ENCODE measurements at places on chromosomes 7 and 10.

GRCh38 chr7:142873281-142873784 lies 12.2 kb downstream of the TRPV6 start:
- no peak for DNase-seq

DNA sequence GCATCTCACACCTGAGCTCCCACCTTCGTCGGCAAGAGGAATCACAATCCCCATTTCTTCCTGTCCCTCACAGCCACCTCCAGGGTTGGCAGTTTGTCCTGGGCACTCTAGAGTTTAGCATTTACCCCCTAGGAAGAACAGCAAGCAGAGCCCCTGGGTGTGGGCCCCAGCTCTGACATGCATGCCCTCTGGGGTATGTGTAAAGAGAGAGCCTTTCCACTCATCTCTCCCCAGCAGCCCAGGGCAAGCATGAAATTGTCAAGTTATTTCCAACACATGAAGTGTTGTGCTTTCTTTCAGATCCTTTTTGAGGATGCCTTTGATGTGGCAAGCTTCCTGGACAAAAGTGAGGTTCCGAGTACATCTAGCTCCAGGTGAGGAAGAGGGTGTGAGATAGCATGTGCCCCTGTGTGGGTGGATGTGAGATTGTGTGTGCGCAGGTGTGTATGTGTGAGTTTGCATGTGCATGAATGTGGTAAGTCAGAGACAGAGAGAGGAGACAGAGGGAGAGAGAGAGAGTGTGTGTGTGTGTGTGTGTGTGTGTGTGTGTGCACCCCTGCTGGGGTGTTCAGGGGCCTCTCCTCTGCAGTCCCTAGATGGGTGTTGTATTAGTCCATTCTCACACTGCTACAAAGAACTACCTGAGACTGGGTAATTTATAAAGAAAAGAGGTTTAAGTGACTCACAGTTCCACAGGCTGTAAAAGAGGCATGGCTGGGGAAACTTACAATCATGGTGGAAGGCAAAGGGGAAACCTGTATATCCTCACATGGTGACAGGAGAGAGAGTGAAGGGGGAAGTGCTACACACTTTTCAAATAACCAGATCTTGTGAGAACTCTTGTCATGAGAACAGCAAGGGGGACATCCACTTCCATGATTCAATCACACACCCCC lies 18.1 kb downstream of the STRA8 start:
- DNase-seq: no peak

DNA sequence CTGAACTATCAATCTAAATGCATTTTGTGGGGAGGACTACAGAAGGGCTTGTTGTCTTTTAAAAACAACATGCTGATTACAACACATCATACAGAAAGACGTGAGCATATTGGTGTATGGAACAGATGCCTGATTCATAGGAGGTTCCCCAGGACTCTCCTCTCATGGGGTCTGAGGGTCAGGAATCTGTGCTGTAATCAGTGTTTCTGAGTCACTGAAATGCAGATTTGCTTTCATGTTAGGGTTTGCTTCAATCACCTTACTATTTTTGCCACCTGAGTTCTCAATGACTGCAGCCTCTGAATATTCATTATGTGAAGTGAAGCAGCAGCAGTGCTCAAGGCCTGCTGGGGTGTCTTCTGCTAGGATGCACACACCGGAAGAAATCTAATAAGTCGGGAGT lies 550 bp upstream of the ANK3 start:
- DNase-seq: no peak

GRCh38 chr7:6205971-6206660 lies 66.3 kb downstream of the CYTH3 start:
- DNase-seq: no peak

DNA sequence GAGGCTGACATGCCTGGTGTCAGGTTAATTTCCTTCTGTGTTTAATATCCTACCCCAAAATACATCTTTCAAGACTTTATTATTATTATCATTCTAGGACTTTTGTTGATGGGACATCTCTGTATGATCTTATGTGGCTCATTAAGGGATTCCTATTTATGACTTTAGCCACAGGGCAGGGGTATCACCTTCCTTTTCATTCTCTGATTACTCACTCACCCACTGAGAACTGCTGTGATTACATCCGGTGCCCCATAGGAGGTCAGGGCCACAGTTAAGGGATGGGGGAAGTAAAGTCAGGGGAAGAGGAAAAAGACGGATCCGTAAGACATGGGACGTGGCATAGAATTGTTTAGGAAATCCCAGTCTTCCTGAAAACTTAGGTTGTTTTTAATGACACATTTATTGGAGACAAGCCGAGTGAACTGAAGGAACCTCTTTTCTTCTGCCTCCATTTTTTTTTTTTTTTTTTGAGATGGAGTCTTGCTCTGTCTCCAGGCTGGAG lies 61.0 kb upstream of the PITRM1 start:
- DNase-seq: no peak

GRCh38 chr7:89332026-89332425 lies 536.5 kb upstream of the TEX47 start:
- no peak for DNase-seq

DNA sequence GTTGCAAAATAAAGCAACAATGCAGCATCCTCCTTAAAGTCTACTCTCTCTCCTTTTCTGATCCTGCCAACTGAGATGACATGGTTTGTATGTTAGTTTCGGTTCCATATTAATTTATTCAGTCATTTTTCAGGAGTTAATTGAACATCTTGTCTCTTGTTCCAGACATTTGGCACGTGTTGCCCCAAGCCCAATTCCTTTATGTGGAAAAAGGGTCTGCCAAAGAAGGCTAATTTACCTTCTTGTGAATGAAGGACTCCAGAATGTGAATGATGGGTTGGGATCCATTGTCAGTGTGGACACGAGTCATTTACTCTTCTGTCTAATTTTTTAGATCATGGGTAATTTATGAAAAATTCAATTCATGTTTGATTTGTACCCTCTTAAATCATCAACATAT lies 350.9 kb upstream of the LRGUK start:
- DNase-seq: no peak

GRCh38 chr7:45940939-45941338 lies 19.9 kb upstream of the IGFBP3 start:
- DNase-seq: no peak

DNA sequence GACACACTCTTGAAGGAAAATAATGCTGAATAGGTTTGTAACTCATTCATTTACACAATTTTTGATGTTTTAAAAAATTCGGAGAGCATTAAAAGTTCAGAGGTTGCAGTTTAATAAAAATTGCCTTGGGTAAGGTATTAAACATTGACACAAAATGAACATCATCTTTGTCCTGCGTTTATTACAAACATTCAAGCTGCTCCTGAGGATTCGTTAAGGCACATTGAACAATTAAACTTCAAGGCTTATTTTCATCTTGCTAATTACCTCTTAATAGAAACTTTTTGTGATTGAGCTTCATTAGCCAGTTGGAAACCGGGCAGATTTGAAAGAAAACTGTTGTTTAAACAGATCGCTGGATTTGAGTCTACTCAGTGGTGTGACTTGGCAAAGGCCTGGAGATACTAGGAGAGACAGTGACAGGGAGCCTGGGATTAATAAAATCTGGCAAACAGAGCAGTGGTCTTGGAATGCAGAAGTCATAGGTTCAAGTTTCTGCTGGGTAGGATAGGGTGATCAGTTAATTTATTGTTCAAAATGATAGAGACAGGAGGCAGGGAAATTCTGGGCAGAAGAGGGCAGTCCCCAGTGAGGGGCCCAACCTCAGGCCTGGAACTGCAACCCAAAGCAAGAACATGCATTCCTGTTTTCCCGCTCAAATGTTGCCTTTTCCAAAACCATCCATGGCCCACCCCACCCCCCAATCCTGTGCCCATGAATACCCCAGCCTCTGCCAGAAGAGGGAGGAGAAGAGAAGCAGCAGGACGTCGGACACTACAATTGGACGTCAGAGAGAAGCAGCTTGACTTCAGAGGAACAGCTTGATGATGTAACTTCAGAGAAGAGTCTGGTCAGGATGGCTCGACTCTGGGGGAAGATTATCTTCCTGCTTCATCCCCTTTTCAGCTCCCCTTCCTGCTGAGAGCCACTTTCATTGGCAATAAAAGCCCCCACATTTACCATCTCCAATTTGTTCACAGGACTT lies 43.5 kb upstream of the SLC35G1 start:
- no peak for DNase-seq

DNA sequence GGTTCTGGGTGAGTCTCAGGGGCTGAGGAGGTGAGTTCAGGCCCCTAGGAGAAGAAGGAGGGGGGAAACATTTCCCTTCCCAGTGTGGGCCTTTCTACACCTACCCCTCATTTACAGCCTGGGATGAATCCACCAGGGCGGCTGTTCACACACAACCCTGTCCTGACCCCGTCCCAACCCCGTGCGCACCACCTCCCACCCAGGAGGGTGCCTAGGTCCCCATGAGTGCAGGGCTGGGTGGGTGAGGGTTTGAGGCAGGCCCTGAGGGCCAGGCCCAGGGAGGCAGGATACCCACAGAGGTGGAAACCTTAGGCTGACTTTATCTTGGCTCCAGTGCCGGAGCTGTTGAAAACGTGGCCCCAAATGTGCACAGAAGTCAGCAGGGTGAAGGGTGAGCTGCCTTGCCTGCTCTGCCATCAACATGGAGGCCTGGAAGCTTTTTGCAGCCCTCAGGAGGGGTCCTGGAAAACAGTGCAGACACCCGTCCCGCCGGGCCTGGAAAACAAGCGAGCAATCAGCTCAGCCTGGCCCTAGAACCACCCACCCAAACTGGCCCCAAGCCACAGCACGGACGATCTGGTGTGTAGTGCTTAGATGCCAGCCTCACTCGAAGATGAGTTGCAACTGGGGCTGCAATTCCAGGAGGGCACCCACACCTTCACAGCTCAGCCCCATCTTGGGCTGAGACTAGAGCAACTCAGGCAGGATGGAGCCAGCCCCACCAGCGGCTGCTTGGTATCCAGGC lies 9.3 kb upstream of the RET start:
- DNase-seq: no peak

DNA sequence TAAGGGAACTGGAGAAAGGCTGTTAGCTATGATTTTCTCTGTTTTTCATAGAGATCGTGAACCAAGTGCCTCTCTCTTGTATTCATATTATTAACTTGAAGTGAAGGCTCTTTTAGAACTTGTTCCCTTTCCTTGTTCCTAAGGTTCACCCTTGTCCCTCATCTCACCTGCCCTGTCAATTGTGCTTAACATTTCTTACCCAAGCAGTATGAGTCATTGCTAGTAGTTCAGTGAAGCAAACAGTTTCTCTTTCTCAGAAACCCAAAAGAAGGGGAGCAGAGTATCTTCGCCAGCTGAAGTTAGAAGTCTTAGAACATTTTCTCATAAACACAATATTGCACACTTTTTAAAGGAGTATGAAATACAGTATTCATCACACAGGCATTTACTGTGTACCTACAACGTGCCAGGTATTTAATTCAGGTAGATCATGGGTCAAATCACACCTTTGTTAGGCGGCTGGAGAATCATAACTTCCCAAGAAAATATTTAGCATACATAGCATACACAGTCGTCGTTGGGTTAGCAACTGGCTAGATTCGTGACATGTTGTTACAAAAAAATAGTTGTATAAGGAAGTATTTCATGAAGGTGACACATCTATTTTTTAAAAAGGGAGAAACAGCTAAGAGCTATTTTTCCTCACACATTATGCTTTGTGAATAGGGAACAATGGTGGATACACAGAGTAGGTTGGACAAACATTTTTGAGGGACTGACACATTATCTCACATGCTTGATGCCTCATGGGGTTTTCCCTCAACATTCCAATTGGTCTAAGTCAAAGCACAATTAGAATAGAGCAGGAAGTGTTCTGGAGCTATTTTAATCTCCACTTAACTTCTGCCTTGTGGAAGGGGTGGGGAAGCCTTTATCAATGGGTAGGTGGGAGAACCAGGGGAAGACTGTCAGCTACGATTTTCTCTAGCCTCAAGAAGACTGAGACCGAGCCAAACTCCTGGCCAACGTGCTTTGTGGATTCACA lies 13.2 kb downstream of the HDAC9 start:
- no peak for DNase-seq

- no peak for DNase-seq
Measured at GRCh38 chr10:121065330-121065729, 214.2 kb downstream of the WDR11 start.

- no peak for DNase-seq
Measured at GRCh38 chr10:74244097-74244685, 93.2 kb downstream of the ADK start.

DNA sequence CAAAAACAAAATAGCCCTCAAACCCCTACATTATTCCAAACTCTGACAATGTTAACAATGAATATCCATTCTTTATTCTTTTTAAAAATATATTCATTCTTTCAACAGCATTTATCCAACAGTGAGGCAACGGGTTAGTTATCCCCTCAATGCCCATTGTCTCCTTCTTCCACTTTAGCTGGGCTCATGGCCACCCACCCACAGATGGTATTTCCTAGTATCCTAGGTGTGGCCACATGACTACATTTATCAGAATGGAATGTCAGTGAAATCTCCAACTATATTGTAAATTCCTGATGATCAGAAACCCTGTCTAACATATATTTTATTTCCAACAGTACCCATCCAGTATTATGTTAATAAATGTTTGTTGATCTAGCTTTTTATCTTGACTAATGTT lies 13.6 kb downstream of the HOXA1 start:
- DNase-seq: no peak

DNA sequence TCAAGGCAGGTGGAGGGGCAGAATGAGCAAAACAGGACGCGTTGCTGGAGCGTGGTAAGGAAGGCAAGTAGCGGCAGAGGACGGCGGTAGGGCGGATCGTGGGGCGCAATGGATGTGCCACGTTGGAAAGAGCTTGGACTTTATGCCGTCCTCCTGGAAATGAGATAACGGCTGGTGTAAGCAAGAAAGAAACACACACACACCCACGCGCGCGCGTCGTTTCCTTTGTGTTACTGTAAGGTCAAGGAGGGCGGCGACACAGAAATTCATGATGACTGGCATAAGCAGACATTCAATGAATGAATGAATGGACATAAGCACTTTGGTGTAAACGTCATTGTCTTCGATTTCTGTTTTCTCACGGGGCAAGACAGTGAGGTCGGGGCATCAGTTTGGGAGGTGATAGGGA lies 683 bp upstream of the ENTPD7 start:
- peak; percentile 45 for DNase-seq

- no peak for DNase-seq
Measured at GRCh38 chr10:33136781-33137180, 178.8 kb upstream of the ITGB1 start.

GRCh38 chr7:119908948-119909347 lies 364.0 kb upstream of the KCND2 start:
- no peak for DNase-seq

DNA sequence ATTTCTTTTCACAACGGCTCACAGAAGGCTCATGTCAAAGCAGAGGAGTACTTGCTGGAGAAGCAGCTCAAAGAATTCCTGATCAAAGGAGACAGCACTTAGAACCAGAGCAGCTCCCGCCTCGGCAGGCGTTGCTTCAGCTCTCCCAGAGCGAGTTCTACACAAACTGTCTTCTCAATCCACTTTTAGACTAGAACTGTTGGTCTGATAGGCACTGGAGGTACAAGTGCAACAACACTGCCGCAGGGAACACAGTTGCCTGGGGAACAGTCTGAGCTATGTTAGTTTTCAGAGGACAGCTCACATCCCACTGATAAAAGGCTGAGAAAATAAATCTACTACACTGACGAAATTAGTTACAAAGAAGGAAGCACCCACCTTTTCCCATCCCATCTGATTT lies 35.4 kb downstream of the CYTH3 start:
- DNase-seq: no peak
